Lower lobe of right lung (tissue), 2 donors: ENCODE measurements at places on chromosomes 2 and 18. TPM values are rescaled to one million over a fixed set of nuclear protein-coding genes. Genes with fewer than 3 reads are reported as not detected.

DNA sequence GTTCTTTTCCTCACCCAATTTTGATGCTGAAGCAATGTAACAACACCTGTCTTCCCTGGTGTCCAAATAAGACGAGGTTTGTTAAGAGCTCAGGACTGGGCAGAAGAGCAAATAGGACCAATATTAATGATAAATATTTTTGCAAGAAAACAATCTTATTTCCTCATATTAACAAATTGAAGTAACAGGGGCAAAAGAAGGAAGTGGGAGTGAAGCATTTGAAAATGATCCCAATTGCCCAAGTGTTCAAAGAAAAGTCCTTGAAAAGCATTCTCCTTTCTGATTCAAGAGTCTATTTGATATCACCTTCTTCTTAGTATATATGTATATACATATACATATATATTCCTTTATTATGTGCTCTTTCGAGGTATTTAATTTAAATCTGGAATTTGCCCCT, 418.8 kb downstream of the ARHGAP15 start:
- no peaks in the 10 kb centered on the region for H3K4me1 ChIP-seq
- no peak for DNase-seq
- H3K36me3 ChIP-seq, result no peaks in the 10 kb centered on the region
- no peak overlapping the region for H3K27ac ChIP-seq

GRCh38 chr2:203706403-203706802, at the start of gene CD28:
Gene CD28 (plus strand): TSS chr2:203706639. CDS start chr2:203706697, 58 bp downstream.
- no peaks in the 10 kb centered on the region for H3K27me3 ChIP-seq
- H3K36me3 ChIP-seq, result no peaks in the 10 kb centered on the region
- peak within 1 kb of the TSS; percentile 22 for H3K4me3 ChIP-seq
- peak within 1 kb of the TSS; percentile 1 for H3K27ac ChIP-seq

DNA sequence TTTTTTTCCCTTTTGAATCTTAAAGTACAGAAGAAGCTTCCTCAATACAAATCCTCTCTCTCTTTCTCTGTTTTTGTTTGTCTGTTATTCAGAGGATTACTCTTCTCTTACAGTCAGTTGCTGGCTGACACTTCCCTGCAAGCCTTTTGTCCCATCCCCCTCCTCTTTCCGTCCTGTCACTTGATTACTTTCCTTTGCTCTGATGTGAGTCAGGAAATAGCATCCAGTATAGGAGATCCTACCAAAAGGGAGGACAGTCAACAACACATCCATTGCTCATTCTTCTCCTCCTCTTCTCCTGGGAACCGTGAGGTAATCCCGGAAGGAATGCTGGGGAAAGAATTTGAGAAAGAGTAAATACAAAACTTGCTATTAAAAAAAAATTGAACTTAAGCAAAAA, 79.3 kb upstream of the SCN7A start:
- no peak overlapping the region for H3K27ac ChIP-seq
- no peak overlapping the region for H3K4me3 ChIP-seq
- DNase-seq, result no peak
- no peaks in the 10 kb centered on the region for H3K36me3 ChIP-seq
- H3K27me3 ChIP-seq, result no peaks in the 10 kb centered on the region

MAP4K3 gene
- total RNA-seq, result 42.9 TPM

GCG gene
- total RNA-seq, result not detected

LINC00305 gene
- total RNA-seq, result not detected

MLPH gene
- 394 TPM for total RNA-seq
